ENCODE measurements at places on chromosomes 5 and 9.

- no peak for DNase-seq
Measured at GRCh38 chr5:4373051-4373820, 766.9 kb upstream of the ADAMTS16 start.

GRCh38 chr9:87214991-87215390 lies 267.7 kb upstream of the GAS1 start:
- no peak for DNase-seq

GRCh38 chr5:172082180-172082579 lies 75.7 kb upstream of the FBXW11 start:
- DNase-seq = no peak

DNA sequence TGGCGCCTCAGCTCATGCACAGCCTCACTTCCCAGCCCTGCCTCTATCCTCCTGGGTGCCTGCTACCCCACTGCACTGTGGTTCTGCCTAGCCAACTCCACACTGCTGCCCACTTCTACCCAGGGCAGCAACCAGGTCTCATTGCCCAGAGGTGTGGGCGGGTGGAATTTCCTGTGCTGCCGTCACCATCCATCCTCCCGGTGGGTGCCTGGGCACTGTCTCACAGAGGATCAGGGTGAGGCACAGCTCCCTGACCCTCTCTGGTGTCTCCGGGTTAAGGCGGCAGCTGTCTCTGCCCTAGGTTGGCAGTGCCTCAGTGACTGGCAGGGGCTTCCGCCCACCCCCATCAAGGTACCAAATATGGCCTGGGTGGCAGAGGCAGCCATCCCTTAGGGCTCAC lies 4.3 kb upstream of the MTMR12 start:
- DNase-seq = no peak

GRCh38 chr5:150134198-150134588 lies 21.5 kb downstream of the PDGFRB start:
- no peak for DNase-seq

- no peak for DNase-seq
Measured at GRCh38 chr9:15299374-15299939, 7.6 kb downstream of the TTC39B start.

DNA sequence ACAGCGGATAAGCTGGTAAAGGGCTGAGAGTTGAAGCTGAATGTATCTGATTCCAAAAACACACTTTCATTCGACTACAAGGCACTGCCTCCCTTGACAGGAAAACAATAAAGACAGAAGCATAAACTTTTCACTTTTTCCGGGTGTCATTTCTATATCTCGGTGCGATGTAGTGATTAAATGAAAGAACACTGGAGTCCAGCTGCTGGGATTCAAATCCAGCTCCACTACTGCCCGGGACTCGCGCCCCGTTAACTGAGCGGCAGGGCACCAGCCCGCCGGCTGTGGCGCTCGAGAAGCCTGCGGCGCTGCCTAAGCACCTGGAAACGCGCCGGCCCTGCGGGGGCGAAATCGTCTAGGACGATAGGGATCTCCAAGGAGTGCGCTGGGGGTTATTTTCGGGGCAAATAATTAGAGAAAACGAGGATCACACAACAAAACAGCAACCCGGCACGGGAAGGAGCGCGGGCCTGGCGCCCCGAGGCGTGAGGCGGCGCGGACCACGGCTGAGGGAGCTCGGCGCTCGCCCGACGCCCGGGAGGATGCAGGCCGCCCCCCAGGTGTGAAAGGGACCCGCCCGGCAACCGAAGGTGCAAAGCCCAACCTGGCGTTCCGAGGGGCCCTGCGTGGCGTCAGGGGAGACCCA lies 837 bp downstream of the UIMC1 start:
- DNase-seq = no peak

DNA sequence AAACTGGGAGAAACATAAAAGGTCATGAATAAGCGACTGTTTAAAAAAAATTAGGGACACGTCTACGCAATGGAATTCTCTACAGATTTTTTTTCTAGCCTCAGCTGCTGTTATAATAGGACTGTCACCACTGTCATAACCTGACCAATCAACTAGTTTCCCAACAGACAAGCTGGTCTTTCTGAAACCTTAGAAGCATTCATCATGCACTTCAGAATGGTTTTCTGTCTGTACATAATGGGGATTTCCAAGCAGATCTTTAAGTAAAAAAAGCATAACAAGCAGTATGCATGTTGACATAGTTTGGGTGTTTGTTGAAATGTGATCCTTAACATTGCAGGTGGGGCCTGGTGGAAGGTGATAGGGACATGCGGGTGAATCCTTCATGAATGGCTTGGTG lies 58.3 kb upstream of the SEMA6A start:
- no peak for DNase-seq

GRCh38 chr9:394347-395052 lies 179.8 kb downstream of the DOCK8 start:
- DNase-seq = no peak

GRCh38 chr5:73370640-73371583 lies 77.7 kb downstream of the FOXD1 start:
- DNase-seq = peak; percentile 82

- DNase-seq = no peak
Measured at GRCh38 chr5:141496038-141496437, 7.2 kb downstream of the PCDHGC5 start.

GRCh38 chr9:94922098-94922607 lies 195.7 kb downstream of the AOPEP start:
- DNase-seq = peak; percentile 68

GRCh38 chr5:74040811-74041491 lies 415.0 kb downstream of the ARHGEF28 start:
- DNase-seq = no peak

- DNase-seq = peak; percentile 33
Measured at GRCh38 chr5:50691399-50692016, 25.1 kb downstream of the PARP8 start.

DNA sequence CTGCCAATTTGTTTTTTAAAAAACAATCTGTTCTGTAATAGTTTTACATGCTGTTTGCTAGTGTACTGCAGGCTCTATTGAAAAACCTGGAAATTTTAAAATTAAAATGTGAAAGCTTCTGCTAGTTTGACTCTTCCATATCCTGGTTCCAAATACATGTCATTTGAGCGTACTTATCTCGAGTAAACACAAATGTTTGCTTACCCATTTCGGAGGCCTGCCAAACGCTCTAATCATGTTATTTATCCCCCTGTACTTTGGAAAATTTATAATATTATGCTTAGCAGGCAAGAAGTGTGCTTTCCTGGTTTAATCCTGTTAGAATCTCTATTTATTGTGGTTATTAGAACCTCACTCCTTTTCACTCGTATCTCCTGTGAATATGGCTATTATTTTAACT lies 476.8 kb upstream of the CYLC2 start:
- DNase-seq = no peak

DNA sequence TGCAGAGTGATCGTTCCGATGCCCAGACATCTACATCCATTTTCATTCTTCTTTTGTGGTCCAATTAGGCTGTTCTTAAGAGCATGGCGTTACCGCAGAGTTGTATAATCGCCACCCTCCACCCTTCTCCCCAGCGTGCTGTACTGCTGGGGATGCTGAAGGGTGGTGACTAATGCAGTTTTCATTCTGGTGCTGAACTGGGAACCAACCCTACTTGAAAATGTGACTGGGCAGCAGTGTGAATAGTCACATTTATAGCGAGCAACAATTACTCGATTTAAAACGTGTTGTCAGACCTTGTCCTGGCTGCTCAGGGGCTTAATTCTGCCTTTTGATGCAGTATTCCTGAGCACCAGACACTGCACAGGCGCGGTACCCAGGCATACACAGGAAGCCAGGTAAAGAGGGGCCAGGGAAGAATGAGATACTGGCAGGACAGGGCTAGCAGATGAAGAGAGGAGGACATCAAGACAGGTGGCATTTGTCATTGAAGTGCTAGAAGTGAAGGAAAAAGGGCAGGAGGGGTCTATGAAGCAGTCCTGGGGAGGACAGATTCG lies 719 bp upstream of the ISCA1 start:
- DNase-seq = no peak

DNA sequence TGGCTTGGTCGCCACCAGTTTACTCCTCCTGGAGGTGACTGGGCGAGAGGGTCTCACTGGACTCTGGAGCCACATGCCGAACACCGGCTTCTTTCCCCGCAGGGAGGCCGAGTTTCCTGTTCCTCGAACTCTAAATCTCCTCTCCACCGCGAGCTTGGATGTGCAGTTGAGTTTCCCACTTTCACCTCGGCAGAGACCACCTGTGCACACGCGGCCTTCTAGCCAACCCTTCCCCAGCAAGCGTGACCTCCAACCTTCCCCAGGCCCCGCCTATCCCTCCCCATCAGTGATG lies 380.1 kb downstream of the IRX2 start:
- DNase-seq = no peak

DNA sequence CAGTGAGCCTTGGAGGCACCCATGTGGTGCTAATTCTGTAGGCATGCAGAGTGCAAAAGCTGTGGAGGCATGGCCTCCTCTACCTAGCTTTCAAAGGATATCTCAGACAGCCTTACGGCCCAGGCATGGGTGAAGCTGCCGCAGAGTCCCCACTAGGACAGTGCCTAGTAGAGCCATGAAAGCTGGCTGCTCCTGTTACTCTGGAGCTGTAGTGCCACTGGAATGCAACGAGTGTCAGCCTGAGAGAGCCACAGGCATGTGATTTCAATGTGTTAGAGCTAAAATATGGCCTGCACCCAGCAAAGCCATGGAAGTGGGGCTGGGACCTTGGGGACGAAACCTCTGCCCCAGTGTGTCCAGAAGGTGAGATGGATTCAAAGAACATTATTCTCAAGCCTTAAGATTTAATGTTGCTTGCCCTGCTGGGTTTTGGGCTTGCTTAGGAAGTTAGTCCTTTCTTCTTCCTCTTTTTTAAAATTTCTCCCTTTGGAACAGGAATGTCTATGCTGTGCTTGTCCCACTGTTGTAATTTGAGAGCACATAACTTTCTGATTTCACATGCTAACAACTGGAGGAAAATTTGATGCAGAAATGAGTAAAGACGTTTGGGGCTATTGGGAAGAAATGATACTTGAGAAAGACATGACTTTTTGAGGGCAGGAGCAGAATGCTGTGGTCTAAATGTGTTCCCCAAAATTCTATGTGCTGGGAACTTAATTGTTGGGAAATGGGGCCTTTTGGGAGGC lies 298.4 kb downstream of the PSAT1 start:
- no peak for DNase-seq

- peak; percentile 38 for DNase-seq
Measured at GRCh38 chr9:111483439-111483857, 735 bp downstream of the ECPAS start.

GRCh38 chr9:73133022-73133651 lies 18.5 kb upstream of the ANXA1 start:
- no peak for DNase-seq

DNA sequence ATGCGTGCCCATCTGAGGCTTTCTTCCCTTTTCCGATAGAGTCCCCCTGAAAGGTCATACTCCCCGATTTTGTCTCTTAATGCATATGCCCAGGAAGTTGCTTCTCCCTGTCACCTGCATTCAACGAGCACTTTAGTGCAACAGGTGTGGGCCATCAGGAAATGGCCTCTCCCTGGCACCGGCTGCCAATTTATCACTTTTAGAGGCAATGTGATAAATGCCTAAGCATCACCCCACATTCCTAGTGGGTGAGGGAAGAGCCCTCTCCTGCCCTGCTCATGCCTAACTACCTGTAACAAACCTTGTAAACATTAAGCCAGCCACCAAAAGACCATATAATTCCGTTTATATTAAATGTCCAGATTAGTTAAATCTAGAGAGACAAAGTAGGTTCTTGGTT lies 1.1 kb upstream of the SNAPC3 start:
- DNase-seq = no peak

GRCh38 chr5:132770476-132771159 lies 6.4 kb downstream of the SEPTIN8 start:
- no peak for DNase-seq

- DNase-seq = no peak
Measured at GRCh38 chr5:73945505-73945904, 319.5 kb downstream of the ARHGEF28 start.

DNA sequence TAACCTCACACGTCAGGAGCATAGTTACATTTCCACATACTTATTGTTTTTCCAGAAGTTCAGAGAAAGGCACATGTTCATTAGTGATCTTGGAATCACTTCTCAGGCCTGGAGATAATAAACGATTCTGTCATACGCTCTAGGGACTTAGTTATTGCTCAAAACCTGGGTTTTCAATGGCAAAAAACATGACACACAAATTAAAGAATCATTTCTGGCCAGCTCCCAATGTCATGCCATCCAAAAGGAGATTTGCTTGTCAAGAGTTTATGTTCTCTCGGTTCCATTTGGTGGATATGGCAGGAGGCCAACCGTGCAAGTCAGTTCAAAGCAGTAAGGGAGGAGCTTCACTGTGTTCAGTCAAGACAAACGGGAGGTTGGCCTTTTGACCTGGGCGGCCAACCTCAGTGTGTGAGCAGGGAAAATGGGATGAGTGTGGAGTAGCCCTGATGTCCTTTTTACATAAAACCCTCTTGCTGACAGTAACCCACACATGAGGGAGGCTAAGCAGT lies 123.4 kb downstream of the NXNL2 start:
- no peak for DNase-seq

DNA sequence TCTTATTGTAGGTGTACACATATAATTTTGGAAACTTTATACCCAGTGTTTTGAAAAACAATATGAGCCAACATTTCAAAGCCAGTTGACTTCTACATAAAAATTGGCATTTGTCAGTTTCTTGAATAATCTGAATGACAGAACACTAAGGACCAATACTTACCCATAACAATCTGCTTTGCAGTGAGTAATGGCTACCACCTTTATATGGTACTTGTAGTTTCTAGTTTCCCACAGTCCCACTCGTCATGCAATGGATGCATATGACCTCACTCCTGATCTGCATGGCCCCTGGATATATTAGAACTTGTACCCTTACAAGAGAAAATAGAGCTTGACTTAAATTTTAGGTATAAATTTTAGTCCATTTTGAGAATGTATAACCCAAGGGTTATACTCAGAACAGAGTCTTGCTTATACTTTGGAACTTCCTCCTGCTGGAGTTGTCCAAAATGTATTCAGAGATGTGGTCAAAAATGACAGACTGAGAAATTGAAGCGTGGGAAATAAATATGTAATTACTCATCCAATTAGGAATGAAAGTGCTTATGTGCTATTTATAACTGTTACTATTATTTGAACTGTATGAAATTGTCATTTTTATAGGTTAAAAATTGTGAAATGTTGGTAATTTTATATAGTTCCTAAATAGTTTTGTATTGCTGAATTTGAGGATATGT lies 19.5 kb downstream of the XRCC4 start:
- DNase-seq = no peak

DNA sequence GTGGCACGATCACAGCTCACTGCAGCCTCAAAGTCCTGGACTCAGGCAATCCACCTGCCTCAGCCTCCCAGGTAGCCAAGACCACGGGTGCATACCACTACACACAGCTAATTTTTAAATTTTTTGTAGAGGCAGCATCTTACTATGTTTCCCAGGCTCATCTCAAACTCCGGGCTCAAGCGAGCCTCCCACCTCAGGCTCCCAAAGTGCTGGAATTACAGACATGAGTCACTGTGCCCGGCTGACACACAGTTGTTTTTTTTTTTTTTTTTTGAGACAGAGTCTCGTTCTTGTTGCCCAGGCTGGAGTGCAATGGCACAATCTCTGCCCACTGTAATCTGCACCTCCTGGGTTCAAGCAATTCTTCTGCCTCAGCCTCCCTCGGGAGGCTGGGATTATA lies 70.1 kb upstream of the CNOT6 start:
- DNase-seq = no peak

GRCh38 chr9:18382243-18382642 lies 91.7 kb upstream of the ADAMTSL1 start:
- DNase-seq = no peak
